ENCODE measurements at places on chromosomes 5 and 9.

DNA sequence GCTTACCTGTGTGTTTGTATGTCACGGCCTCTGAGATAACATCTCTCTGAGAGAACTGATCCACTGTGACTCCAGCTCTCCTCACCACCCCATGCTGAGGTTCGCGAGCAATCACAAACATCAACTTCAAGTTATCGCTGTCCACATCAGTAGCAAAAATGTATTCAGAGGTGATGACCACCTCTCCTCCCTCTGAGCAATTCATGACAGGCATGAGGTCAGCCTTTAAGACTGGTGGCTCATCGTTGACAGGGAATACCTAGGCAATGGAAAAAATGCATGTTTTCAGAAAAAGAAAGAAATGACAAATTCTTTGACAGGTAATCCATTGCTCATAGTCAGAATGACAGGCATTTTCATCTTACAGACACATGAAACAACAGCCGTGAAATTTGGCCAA, 90.3 kb upstream of the CER1 start:
- no peak for DNase-seq

- DNase-seq, result no peak
These were observed 58.9 kb downstream of the ZNF618 start for GRCh38 chr9:113934829-113935676.

DNA sequence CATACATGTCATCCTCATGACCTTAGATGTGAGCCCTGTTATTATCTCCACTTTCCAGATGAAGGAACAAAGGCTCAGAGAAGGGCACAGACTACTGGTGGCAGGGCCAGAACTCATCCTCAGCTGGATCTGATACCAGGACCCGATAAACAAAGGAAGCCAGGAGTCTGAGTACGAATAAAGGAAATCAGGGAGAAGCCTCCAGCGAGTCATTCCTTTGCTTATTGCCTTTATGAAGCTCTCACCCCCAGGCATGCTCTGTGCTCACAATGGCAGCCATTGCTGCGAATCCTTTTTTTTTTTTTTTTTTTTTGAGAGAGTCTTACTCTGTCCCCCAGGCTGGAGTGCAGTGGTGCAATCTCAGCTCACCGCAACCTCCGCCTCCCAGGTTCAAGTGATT, 130.1 kb downstream of the GAPVD1 start:
- DNase-seq, result no peak

- DNase-seq, result no peak
These were observed 297.4 kb downstream of the TENT4A start for GRCh38 chr5:7010591-7010990.

GRCh38 chr5:76983468-76983867, 30.6 kb downstream of the CRHBP start:
- no peak for DNase-seq

DNA sequence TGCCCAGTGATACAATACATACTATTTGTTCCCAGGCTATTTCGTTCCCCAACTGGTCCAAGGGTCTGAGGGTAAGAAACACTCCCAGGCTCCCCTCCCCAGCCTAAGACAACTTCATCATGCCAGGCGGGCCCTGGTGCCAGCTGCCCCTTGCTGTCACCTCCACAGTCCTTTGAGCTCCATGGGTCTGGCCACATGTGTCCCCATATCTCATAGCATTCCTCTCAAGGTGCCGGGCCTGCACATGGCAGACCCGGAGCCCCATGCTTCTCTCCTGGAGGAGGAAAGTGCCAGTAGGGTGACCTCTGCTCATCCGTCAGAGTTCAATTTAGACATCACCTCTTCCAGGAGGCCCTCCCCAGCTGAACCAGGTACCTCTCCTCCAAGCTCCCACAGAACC, 120.5 kb downstream of the C5orf15 start:
- no peak for DNase-seq

DNA sequence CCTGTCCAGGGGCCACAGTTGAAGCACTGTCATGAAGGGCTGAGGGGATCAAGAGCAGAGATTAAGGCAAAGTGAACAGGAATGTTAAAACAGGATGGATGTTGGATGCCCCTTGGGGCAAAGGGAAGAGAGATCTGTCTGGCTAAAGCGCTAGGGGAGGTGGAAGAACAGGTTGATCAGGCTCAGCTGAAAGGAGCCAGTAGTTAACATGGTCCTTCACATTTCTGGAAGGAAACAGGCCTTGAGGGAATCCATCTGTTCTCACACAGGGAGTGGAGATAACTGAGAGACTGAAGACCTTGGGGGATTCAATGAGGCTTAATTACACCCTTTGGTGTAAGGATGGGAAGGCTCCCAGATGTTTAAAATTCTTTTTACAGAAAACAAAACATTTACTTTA, 5.8 kb downstream of the HAPLN1 start:
- DNase-seq, result no peak

DNA sequence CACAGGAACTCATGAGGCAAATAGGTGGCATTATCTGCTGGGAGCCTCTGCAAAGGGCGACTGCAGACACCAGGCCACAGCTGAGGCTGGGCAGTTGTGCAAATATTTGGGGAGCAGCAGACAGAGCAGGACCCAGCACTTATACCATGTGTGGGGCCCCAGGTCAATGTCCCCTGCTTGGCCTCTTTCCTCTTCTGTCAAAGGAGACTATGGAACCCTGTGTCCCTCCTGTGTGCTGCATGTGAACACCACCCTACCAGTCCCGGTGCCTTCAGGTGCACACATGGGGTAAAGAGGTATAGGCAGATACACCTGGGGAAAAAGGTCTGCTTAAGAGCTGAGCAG, 50.8 kb downstream of the ROR2 start:
- no peak for DNase-seq

- no peak for DNase-seq
These were observed 37.1 kb downstream of the FUBP3 start for GRCh38 chr9:130616451-130616850.

GRCh38 chr5:137621861-137622823, 113.7 kb downstream of the KLHL3 start:
- no peak for DNase-seq

DNA sequence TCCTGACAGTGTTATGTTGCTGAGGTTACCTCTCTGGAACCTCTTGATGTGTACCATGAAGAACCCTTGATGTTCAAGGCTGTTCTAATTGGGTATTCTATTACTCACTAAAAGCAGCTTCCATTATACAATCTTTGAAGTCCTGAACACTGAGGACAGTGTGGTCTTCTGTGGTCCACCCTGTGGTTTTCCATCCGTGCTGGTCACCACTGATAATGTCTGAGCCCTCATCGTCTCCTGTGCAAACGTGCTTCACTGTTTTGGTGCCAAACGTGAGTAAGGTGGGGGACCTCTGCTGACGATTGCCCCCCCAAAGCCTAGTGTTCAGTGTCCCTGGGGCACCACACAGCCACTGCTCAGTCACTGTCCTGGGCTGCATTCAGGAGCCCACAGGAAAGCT, 259.7 kb upstream of the ANKRD55 start:
- no peak for DNase-seq

DNA sequence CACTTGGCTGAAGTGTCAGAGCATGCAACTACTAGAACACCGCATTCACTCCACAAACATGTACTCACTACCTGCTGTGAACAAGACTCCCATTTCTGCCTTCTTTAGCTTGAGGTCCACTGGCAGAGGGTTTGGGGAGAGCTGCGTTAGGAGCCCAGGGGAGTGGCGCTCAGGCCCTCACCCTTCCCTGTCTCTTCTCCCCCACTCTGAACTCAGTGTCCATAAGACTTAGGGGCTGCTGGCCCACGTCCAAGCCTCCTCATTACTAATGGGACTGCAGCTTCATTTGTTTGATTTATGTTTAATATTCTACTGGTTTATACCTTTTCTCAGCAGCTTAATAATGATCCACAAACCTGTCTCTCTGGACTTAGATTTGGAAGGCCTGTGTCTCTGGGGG, 70.9 kb downstream of the HSPA4 start:
- DNase-seq, result no peak

DNA sequence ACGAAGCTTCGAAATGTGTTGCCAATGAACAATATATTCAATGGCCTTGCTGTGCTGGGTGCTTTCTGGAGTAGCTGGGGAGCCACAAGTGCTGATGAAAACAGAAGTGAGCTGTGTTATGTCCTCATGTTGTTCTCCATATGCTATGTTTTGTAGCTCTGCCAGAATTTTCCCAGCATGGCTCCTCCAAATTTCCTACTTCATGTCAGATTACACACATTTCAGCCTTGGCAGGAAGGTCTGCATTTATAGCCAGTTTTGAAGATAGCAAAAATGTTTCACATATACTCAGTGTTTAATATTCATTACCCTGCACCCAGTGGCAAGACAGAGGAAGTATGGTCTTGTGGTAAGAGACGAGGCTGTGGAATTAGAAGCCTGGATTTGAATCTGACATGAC, 22.6 kb upstream of the NMUR2 start:
- no peak for DNase-seq
